CD4-positive, alpha-beta T cell treated with Interleukin-10 for 1 hour (primary cell): ENCODE measurements at places on chromosomes 1 and 21.

DNA sequence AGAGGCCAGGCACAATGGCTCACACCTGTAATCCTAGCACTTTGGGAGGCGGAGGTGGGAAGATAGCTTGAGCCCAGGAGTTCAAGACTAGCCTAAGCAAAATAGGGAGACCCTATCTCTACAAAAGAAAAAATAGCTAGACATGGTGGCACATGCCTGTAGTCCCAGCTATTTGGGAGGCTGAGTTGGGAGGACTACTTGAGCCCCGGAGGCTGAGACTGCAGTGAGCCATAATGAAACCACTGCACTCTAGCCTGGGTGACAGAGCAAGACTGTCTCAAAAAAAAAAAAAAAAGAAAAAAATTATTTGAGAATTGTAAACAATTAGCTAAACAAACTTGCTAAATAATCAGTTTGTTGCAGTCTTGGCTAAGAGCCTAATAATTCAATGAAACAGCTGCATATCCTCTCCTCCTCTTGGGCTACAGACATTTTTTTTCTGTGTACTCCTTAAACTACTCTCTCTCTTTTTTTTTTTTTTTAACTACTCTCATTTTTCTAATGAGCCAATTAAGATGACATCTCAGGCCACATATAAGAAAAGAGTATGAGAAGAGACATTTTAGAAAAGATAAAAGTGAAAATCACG, 10.5 kb upstream of the DNAJB4 start:
- no peak for DNase-seq

- DNase-seq = no peak
These were observed 322.4 kb upstream of the DEPDC1 start for GRCh38 chr1:68819190-68819829.

DNA sequence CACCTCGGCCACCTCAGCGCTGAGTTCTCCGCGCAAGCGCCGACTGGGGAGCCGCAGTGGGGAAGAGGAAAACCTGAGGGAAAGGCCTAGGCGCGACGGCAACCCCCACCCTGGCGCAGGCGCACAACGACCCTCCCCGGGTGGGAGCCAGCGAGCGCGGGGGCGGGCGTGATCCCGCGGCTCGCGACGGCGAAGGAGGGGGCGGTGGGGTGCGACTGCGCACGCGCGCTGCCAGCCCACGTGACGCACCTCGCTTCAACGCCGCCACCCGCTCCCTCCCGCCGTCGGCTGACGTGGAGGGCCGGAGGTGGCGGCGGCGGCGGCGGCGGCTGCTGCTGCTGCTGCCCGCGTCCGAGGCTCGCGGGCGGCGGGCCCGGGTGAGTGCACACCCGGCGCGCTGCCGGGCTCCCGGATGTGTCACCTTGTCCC, at the start of the genes PIGP and TTC3:
Gene PIGP (minus strand): TSS at position 84 of the 429 bp plus-strand sequence. CDS start 556 bp downstream, outside the sequence.
Gene TTC3 (plus strand): TSS at position 267 of the 429 bp plus-strand sequence. CDS start 14,004 bp downstream, outside the sequence.
- DNase-seq = peak; percentile 95

DNA sequence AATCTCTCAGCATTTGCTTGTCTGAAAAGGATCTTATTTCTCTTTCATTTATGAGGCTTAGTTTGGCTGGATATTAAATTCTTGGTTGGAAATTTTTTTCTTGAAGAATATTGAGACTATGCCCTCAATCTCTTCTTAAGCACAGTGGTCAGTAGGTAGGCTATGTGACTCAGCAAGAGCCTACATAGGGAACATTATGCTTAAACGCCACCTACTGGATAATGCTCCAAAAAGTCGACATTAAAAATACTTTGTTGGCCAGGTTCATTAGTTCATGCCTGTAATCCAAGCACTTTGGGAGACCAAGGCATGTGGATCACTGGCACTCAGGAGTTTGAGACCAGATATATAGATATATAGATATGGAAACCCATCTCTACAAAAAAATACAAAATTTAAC, 678.0 kb upstream of the USP24 start:
- no peak for DNase-seq

- no peak for DNase-seq
These were observed 45.8 kb downstream of the TTC39A start for GRCh38 chr1:51284487-51284954.

GRCh38 chr1:160702100-160702499, 9.5 kb downstream of the CD48 start:
- no peak for DNase-seq
